ENCODE measurements at places on chromosomes 11 and 22.

DNA sequence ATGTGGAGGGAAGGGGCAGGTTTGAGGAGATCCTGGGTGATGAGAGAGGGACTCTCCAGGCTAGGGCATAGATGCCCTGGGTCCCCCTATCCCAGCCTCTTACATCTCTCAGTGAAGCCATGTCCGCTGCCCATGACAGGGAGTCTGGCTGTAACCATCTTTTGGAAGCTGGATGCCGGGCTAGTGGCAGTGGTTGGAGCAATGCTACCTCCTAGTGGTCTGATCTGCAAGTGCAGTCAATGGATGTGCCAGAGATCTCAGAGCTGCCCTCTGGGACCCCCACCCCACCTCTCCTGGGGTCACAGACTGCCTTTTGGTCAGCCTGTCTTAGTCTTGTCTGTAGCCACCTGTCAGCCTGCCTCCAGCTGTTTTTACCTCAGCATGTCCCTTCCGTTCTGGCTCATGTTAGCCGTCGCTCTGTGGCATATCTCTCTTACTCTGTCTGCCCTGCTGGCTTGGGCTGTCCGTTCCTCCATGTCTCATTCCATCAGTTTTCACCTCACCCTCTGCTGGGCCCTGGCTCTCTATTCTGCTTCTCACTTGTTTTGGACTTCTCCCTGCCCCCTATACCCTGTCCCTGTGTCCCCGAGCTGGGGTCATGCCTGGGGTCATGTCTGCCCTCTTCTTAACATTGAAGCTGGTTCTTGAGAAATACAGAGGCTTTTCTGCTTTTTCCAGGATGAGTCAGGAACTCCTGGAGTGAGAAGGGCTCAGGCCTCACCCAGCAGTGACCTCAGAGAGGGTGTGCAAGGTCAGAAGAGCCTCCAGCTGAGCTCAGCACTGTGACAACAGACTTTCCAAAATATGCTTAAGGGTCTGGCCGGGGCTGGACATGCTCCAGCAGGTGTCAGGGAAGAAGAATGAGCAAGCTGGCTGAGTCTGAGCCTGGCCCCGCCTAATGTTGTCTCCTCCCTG, 52.0 kb upstream of the THY1 start:
- DNase-seq = no peak

DNA sequence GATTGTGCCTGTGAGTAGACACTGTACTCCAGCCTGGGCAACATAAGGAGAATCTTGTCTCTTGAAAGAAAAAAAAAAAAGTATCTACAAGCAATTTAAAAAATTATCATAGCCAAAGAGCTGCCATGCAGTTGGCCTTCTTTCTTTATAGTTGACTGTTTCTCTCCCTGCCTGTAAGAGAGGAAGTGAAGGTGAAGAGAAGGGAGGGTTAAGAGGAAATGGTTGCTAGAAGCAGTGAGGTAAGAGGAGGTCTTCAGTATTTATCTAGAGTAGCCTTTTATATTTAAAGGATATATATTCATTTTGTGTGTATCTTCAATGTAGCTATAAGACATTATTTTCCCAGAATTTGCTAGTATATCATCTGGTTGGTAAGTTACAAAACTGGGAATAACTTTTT, 217.9 kb downstream of the TMEM135 start:
- no peak for DNase-seq

DNA sequence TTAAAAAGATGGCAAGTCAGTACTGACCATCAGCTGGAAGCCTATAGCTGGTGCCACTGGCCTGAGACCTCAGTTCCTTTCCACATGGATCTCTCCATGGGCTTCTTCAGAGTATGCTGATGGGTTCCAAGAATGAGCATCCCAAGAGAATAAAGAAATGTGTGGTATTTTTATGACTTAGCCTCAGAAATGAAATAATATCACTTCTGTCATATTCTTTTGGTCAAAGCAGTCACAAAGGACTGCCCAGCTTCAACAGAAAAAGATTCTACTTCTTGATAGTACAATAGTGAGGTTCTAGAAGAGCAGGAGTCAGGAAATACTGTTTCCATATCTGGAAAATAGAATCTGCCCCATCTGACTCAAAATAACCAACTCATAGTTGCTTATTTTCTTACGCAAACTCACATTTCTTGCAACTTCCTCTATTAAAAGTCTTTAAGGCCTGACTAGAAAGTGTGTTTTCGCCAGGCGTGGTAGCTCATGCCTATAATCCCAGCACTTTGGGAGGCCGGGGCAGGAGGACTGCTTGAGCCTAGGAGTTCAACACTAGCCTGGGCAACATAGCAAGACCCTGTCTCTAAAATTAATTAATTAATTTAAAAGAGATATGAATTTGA, 116.9 kb downstream of the SIK3 start:
- no peak for DNase-seq

DNA sequence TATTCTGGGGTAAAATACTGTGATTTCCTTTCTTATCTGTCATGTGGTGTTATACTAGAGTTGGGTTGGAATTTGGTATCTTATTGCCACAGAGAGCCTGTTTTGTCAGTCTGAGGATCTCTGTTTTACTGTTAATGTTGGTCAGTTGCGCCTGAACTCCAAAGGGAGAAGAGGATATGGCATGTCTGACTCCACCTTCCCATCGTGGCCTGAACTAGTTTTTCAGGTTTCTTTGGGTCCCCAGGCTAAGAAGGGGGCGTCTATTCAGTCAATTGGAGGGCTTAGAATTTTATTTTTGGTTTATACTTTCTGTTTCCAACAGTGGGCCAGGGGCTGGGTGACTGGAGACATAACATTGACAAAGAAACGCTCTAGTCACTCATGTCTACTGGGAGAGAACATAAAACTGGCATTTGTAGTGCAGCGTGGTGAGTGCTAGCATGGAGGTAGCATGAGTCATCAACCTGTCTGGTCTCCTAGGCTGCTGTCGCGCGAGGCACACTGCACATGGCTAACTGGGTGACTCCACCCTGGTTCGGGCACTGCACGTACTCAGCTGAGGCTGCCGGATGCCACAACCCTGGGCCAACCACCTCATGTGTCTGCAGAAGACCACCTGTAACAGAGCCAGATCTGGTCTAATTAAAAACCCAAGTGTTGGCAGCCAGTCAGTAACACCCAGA, 120.1 kb upstream of the OR9Q1 start:
- no peak for DNase-seq

DNA sequence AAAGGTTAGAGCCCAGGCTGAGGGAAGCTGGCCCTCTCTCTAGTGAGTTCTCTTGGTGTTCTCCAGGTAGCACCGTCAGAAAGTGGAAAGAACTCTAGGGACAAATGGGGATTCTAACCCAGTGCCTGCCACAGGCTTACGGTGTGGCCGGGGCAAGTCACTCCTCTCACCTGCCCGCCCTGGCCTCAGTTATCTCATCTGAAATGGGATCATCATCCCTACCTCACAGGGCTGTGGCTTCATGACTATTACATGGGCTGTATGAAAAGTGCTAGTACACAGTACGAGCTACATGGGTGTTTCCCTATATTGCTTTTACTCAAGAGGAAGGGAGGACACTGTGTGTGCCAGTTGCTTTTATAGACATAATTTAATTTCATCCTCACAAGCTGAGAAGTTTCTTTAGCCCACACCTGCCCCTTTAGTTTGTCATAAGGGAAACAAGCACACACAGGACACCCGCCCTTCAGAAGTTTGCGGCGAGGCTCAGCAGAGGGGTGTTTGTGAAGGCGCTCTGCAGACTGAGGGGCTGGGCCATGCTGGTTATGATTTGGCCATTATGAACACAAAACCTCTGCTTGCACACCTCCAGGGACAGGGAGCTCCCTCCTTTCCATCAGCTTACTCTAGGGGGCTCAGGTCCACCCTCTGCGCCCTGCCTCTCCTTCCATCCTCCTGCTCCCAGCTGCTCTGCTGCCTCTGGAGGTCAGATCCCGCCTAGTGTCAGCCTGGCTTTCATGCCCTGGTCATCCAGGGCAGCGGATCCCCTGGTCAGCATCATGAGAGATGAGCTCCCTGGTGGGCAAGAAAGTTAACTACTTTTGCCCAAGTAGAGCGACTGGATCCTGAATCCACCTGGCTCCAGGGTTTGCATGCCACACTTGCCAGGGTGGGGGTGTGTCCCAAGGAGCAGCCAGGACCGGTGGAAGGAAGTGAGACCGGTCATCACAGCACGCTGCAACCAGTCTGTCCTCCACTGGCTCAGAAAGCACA, 1.2 kb downstream of the KLHL35 start:
- no peak for DNase-seq

- no peak for DNase-seq
Observed at GRCh38 chr11:93089474-93090102, 108.2 kb downstream of the SLC36A4 start.

- DNase-seq = no peak
Observed at GRCh38 chr22:37394341-37394740, 32.9 kb downstream of the ELFN2 start.

GRCh38 chr11:9225748-9226298, 39.3 kb downstream of the DENND5A start:
- DNase-seq = no peak

DNA sequence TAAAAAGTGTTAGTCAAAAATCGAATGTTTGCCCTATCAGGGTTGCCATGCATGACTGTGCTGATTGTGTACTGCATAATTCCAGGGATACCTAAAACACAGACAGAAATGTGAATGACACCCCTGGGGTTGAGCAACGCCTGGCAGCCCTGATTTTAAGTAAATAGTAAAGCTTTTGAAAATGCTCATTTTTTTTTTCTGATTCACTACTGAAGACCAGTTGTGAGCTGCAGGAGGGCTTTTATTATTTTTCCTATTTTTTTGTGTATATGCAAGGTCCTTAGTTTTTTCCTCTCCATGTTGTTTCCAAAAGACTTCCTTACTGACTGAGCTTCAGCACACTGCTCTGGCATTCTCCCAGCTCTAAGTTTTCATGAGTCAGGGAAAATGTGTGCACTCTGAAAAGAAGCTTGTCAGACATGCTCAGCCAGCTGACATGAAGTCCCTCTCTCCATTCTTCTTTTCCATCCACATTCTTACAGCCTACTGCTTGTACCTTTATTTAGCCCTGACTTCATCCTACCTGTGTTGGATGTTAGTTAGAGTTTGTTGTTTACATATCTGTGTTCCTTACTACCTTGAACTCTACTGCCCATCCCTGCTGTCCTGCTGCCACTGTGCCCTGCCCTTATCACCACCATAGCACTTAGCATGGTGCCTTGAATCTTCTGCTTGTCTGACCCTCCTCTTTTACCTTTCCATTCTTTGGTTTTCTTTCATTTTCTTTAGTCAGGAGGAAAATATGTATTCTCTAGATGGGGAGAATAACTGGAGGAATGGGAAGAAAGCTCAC, 79.5 kb downstream of the HORMAD2 start:
- DNase-seq = no peak

- no peak for DNase-seq
Observed at GRCh38 chr11:8034604-8035190, 46.3 kb upstream of the TUB start.

GRCh38 chr22:31612891-31613285, 49.1 kb downstream of the PISD start:
- DNase-seq = no peak

DNA sequence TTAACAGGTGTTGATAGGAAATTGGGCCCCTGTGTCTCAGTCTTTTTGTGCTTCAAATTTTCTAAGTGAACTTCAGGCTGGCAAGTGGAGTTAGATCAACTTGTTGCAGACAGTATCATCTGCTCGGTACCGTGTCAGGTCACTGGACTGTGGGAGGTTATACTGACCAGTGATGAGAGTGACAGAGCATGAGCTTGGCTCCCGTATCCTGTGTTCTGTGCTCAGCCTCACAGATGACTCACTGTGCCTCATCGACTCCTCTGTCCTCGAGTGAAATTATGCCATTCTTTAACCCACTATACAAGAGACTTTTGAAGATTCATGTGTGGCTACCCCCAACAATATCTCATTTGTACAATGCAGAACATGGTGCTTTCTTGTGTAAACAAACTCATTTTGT, 7.9 kb downstream of the GRAP2 start:
- no peak for DNase-seq

GRCh38 chr22:45554040-45554406, 51.3 kb downstream of the FBLN1 start:
- DNase-seq = no peak

GRCh38 chr11:9460322-9461062, at the start of gene ZNF143:
ZNF143 (plus strand) TSS chr11:9461012; CDS start chr11:9471309, 10,297 bp downstream.
- DNase-seq = peak; percentile 83

- DNase-seq = no peak
Observed at GRCh38 chr11:67630228-67630942, 648 bp upstream of the NUDT8 start.

DNA sequence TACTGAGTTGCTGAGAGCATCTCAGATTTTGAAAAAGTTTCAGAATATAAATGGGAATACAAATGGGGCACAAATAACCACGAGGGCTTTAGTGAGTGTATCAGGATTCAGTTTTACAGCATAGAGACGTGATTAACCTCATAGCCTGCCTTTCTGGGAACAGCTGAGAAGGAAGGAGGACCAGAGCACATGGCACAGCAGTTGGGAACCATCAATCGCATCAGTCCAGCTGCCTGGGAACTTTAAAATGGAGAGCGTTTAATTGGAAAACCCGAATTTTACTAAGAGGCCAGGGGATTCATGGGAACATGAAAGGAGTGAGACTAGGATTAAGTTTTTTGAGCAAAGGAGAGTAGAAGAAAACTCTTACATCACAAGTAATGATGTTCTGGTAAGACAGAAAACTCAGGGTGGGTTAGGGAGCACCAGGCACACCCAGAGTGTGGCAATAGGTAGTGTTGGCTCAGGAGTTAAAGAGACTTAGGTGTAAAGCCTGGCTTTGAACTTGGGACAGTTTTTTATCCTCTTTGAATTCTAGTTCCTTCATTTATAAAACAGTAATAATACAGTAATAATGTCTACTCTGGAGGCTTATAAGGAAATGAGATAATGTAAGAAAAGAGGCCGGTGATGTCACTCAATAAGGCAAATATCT, 40.2 kb downstream of the FZD4 start:
- no peak for DNase-seq

- no peak for DNase-seq
Observed at GRCh38 chr11:94910270-94910669, 63.1 kb downstream of the CWC15 start.

GRCh38 chr22:50544746-50545253, 899 bp upstream of the KLHDC7B start:
- DNase-seq = no peak

- no peak for DNase-seq
Observed at GRCh38 chr11:92752122-92752521, 217.3 kb upstream of the MTNR1B start.

DNA sequence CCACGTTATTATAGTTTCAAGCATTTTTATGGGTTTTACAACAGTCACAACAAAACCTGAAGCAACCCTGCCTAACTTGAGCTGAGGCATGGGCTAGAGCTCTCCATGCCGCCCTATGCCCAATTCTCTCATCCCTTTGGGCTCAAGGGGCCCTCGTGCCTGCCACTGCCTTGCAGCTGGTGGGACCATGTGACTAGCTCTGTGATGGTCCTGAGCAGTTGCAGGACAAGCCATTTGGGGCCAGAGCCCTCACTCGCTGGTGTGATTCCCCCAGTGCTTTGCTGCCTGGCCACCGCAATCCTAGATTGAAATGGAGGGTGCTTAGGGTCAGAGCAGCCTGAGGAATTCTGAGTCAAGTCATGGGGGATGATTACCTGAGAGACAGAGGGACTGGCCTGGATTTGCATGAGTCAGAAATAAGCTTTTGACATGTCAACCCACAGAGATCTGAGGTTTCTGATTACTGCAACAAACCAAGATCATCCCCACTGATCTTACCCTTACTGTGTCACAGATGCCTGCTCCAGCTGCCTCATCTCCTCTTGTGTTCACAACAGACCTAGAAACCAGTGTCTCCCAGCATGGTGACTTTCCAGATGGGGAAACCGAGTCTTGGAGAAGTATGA, 323.7 kb downstream of the BRD1 start:
- DNase-seq = no peak

- DNase-seq = no peak
Observed at GRCh38 chr11:32030875-32031503, 59.9 kb upstream of the RCN1 start.

All from cortex of kidney (tissue), 1 donor.